Posterior vena cava (tissue), 2 donors: ENCODE measurements at places on chromosomes 6 and 20. TPM values are rescaled to one million over a fixed set of nuclear protein-coding genes. Genes with fewer than 3 reads are reported as not detected.

DNA sequence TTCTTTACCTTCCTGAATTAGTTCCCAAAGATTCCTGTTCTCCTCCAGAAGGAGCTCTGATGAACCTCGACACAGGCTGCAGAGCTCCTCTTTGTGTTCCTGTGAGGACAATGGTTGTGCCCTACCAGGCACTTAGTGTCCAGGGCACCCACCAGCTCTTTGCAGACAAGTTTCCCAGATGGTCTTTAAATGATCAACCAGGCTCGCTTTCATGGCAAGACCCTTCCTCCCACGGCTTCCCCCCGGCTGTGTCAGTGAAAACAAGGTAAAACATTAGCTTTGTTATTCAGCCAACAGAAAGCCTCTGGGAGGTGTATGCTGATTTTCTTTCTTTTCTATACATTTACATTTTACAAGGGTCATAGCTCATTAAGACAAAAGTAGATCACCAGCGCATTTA lies 32.3 kb upstream of the CNKSR3 start:
- DNase-seq = no peak

DNA sequence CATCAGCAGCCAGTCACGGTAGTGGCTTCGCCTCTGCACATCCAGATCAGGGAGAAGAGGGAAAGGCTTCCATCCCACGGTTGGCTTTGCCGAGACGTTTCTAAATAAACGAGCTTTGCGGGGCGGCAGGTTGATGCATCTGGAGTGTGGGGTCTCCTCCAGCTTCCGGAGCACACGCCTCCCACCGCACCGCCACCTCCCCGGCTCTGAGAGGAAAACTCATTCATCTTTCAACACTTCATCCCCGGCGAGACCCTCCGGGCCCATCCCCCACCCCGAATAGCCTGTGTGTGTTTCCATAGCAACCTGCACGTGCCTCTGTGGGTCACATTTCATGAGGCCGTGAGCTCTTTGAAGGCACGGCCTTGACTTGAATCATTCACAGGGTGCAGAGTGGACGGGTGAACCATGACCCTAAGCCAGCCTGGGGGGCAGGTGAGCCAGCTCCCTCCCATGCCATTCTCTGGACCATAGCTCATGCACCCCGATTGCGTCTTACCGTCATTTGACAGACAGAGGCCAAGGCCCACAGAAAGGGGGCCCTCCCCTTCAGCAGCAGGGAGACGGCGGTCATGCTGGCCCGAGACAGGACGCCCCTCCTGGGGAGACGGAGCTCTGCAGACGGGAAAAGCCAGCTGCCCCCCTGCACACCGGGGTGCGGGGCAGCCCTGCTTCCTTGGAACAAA lies 16.2 kb upstream of the CHRNA4 start:
- DNase-seq = no peak

DNA sequence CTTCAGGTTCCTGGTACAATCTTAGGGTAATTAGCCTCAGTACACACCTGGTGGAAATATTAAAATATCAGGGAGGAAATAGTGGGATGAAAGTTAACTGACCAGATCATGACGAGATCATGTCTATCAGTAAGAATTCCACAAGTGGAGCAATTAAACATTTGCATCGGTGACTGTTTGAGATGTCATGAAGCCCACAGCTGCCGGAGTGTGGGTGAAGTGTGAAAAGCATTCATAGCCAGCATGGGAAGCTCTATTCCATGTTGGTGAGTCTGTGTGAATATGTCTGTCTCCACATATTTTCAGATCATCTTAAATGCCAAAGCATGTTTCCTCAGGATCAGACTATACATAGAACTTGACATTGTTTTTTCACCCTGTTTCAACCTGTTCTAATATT lies 142.8 kb downstream of the IPCEF1 start:
- DNase-seq = no peak

GRCh38 chr6:107550241-107550840 lies 60.4 kb downstream of the SOBP start:
- DNase-seq = no peak

Gene TBX18
- 42.3 TPM for total RNA-seq

Gene ARMH2
- total RNA-seq = not detected

GRCh38 chr6:43771858-43772680 lies 2.1 kb downstream of the VEGFA start:
- DNase-seq = peak; percentile 93

Gene TNF
- 0.81 TPM for total RNA-seq

Gene SLC24A3
- 20.4 TPM for total RNA-seq

DNA sequence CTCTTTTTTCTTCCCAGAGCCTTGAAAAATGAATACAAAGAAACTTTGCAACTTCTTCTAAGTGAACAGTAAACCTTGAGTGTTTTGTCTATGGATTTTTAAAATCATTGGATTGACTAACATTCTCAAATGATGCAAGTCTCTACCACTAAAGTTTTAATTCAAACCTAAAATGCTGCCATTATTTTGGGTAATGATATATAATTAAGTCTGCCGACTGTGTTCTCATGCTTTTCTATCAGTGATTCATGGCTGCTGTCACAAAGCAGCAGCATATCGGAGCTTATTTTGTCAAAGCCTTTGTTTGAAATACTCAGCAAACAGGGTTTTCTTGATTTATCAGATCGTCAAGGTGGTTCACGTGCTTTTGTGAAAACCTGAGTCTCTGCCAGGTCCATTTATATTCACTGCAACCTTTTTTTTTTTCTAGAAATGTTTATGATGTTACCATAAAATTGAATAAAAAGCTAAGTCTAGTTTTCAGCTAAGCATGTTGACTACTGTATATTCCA lies 96.3 kb downstream of the GJA1 start:
- DNase-seq = no peak

Gene TFAP2A
- not detected for total RNA-seq
